Substantia nigra (tissue), 51 donors: ENCODE measurements at places on chromosomes 1 and 21.

- no peak for DNase-seq
Measured at GRCh38 chr21:41612674-41613532, 104.9 kb upstream of the TMPRSS2 start.

DNA sequence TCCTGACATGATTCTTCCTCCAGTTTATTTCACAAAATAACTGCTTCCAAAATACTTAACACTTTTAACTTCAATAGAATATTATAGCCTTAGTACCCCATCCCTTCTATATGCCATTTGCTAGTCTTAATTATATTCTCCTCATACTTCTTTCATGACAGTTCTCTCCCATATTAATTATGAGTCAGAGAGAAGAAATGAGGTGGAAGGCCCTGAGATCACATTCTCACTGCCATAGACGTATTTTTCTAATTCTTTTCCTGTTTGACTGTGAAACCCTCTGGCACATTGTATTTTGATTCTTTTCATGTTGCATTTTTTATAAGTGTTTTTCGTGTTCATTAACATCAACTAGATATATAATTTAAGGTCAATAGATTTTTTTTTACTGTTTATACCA, 88.4 kb downstream of the GTF2B start:
- DNase-seq, result no peak

DNA sequence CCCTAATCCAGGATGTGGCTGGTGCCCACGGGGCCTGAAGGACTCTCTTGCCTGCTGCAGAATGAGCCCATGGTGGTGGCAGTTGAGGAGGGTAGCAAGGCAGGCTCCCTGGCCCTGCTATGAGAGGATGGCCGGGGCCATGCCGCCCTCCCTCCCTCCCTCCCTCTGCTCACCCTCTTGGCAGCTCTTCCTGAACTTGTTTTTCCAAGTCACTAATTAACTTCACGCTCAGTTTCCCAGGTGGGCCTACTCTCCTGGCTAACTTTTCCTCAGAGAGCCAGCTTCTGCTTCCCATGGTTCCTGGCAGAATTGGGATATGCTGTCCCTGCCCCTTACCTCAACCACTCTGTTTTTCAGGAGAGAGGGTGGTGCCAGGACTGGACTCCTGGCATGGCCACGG, 10.2 kb downstream of the KCNC4 start:
- DNase-seq, result no peak

DNA sequence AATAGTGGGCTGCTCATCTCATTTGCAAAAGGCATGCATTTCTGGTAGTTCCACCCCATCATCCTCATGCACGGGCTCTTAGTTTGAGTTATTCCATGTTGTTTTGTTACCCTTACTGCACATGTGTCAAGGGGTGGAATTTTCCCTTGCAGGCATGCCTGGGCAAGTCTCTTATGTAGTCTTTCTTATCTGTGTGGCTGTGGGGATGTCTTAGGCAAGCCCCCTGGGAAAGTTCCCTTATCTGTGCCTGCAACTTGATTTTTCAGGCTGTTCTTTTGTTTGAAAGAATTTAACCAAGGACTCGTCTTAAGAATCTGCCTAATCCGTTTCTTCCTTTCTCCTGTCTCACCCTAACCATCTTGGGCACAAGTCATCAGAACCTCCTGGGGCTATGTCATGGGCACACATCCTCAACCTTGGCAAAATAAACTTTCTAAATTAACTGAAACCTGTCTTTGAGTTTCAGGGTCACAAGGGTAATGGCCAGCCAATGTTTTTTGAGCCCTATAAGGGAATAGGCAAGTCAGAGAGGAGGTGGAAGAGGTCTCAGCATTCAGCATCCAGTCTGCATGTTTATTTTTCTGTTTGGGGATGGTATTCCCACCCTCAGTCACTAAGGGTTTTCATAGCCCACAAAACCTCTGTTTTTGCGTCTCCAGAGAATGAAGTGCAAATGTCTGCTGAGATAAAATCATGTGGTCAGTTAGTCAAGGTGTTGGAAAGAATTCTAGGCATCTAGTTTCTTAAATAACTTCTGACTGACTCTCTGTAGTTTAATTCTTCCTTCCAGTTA, 579.7 kb downstream of the PLA2G4A start:
- DNase-seq, result no peak

GRCh38 chr1:40153073-40153770, 8.0 kb upstream of the RLF start:
- no peak for DNase-seq

DNA sequence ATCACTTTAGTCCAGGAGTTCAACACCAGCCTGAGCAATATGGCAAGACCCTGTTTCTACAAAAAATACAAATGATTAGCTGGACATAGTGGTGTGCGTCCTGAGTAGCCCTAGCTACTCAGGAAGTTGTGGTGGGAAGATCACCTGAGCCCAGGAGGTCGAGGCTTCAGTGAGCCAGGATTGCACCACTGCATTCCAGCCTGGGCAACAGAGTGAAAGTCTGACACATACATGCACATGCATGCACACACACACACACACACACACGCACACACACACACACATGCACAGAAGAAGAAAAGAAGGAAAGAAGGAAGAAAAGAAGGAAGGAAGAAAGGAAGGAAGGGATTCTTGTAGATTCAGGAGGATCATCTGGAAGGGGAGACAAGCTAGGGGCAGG, 104.4 kb upstream of the USP25 start:
- no peak for DNase-seq

DNA sequence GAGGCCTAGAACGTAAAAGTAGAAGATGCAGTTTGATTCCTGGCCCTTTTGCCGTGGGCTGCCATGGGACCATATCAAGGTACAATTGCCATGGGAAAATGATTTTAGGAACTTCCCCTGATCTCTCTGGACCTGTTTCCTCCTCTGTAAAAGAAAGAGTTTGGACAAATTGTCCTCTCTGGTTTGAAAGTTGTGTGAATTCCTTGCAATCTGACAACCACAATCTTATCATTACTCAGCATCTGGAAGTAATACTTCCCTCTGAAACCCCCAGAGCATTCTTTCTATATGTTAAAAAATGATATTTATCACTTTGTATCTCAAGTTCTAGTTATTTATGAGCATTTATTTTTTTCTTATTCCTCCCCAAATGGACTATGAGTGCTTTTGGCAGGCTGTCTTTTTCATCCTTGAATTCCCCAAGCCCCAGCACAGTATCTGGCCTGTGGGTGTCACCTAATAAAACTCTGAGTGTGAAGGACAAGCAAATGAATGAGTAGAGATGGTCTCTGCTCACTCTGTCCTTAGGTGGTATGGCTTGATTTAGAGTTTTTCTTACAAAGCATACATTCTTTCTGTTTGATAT, 181.1 kb downstream of the DYRK1A start:
- no peak for DNase-seq

DNA sequence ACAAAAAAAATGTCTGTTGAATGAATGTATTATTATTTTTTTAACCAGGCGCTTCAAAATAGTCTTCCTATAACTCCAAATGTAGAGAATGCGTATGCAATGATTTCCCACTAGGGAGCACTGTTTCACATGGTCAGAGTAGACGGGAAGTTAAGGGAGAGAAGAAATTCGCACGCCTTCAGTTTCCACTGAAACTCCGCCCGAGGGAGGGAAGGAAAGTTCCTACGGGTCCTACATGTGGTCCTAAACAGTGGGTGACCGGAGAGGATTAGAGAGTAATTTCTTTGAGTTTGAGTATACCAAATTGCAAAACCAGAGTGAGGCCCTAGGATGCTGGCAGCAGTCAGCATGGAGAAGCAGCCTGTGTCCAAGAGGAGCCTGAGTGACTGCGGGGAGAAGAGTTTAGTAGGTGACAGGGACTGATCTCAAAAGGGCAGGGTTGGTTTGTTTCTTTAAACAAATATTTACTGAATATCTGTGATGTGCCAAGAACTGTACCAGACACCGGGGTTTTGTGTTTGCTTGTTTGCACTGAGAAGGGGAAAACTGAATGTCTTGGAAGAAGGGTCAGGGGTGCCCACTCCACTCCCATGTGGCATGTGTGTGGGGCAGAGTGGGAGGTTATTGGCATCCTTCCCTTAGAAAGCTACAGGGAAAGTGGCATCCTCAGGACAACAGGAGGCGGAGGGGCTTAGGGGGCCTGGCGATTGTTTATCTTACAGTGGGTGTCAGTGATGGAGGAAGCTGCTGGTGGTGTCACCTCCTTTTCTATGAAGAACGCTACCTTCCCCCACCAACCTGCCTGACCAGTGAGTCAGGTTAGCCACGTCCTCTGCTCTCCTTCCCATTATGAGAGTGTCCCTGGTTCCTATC, 22.8 kb downstream of the RNU5D-1 start:
- no peak for DNase-seq

DNA sequence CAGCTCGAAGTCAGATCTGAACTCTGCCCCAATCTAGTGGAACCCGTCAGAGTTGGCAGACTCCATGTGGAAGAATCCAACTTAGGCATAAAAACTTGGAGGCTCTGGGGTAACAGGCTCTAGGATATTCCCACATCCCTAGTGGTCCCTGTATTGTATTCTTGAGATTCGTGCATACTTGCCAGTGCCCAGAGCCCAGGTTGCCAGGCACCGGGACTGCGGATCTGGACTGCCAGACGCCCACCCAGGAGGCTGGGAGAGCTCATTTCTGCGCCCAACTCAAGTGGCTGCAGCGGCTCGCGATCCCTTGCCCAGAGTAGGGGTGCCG, 1.1 kb downstream of the GRIK1 start:
- no peak for DNase-seq

DNA sequence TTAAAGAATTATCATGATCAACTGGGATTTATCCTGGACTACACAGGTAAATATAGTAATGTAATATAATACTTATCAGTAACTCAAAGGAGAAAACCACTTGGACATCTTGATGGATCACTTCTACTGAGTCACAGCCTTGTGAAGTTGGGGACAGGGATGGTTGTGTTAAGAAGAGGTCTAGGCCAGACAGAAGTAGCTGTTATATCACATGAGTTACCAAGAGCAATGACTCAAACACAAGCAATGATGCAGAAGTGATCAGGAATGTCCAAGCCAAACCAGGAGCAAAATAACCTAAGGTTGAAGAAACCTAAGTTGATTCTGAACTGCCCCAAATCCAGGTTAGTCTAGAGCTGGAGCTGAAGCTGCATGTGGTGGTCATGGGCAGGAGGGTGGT, 424.5 kb upstream of the DAB1 start:
- no peak for DNase-seq

GRCh38 chr1:60088620-60089155, 15.1 kb upstream of the C1orf87 start:
- no peak for DNase-seq

DNA sequence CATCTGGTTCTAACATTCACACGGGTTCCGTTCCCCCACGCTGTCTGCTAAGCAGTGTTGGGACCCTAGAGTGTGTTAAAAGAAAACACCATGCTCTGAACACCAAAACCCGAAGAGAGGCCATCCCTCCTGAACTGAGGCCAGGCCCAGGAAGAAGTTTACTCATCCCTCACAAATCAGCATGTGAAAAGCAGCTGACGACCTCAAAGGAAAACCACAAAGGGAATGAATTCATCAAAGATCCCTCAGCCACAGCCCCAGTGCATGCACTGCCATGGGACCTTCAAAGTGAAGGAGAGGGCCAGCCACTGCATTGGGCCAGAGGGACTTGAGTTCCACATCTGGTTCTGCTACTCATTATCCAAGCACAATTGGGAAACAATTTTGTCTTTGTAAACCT, 7.0 kb upstream of the PSEN2 start:
- DNase-seq, result no peak

DNA sequence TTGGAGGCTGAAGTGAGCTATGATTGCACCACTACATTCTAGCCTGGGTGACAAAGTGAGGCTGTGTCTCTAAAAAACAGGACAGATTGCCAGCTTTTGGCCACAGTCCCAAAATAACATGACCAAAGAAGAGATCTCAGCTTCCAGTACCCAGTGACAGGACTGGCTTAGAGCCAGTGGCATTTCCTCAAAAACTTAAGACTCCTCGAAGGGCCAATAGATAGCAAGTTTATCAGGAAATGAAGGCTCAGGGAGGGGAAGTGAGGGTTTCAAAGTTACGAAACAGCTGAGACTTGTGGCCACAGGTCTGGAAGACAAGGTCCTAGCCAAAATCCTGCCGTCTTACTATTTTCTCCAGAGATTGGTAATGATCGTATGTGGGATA, 6.3 kb upstream of the TMEM39B start:
- peak; percentile 42 for DNase-seq

- DNase-seq, result no peak
Measured at GRCh38 chr21:17066006-17066405, 446.8 kb upstream of the CXADR start.

GRCh38 chr1:58434607-58435006, 111.9 kb downstream of the OMA1 start:
- no peak for DNase-seq

- DNase-seq, result no peak
Measured at GRCh38 chr1:168751195-168751650, 22.2 kb upstream of the DPT start.

DNA sequence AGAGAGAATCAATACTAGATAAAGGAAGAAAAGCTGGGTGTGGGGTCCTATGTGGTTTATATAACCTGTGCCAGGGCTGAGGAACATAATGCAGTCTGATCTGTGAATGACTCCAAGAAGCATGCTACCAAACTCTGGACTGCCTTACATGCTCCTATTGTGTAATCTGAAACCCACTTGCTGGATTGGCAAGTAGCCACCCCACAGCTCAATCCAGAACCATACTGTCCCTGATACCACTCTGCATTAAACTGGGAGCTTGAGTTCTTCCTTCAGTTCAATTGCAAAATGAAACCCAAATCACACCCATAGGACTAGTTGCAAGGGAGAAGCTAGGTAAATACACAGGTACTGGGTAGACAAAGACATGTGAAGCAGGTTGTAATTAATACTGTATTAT, 115.4 kb upstream of the NEGR1 start:
- no peak for DNase-seq

DNA sequence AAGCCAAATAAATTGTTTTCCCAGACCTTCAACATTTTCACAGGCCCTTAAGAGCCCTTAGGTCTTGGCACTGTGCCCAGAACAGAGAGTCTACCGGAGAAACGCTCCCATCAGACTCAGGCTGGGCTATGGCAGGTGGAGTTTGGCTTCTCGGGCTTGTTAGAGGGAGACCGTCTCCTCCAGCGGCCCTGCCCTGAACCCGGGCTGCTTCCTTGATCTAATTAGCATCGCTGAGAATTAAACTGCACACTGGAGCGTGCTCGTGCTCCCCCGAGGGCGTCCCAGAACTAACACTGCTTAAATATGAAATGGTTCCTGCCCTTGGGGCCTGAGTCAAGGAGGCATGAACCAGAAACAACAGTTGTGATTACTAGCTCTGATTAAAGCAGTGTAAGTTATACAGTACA, 634.4 kb downstream of the MATN1 start:
- peak; percentile 1 for DNase-seq

DNA sequence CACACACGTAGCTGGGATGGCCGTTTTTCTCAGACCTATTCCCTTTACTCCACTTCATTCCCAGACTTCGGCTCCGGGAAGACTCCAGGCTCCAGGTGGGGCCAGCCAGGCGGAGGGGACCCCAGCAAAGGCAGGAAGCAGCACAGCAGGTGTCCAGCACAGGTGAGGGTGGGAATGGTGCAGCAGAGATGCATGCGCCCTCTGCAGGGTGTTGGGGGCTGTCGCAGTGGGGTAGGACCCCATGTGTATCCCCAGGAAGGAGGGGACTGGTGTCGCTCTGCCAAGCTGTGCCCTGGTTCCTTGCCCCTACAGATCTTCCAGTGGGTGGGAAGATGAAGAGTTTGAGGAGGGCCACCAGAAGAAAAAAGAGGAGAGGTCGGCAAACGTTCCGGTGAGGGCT, 5.3 kb downstream of the TTC24 start:
- DNase-seq, result no peak
